ENCODE measurements at places on chromosomes 7 and 10.

GRCh38 chr7:106057962-106058927 is 53.9 kb downstream of the SYPL1 start:
- DNase-seq = peak; percentile 93

DNA sequence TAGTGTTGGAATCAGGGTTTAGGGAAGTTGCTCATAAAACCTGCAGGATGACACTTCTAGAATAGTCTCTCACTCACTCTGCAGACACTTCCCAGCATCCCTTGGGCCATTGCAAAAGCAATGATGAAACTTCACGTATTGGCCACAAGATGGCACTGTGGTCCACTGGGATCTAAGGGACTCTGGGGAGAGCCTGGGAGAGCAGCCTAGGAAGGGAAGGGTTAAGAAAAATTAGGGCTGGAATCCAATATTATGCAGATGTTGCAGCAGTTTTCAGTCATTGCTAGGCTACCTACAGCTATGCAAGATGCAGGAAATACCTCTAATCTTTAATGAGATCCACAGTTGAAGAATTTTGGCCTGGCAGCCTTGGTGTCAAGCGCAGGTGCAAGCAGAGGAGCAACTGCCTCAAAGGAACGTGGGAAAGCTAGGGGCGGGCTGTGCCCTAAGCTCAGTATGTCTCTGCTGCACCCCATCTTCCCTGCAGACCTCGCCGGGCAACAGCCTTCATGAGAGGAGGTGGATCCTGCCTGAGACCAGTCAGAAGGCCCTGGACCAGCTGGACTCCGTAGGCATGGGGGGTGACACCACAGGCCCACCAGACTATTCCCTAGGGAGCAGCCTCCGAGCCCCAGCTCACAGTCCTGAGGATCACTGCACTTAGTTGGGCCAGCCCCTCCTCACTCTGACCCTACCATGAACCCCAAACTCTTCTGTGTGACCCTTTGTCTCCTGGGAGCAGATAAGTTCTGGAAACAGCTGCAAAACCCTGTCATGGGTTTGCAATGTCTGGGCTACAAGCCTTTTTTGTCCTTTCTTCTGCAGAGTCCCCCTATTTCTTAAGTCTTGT is 127.9 kb upstream of the PRSS58 start:
- no peak for DNase-seq

- no peak for DNase-seq
Measured at GRCh38 chr10:34677132-34677531, 138.0 kb downstream of the PARD3 start.

- no peak for DNase-seq
Measured at GRCh38 chr7:28771906-28772622, 186.1 kb downstream of the TRIL start.

DNA sequence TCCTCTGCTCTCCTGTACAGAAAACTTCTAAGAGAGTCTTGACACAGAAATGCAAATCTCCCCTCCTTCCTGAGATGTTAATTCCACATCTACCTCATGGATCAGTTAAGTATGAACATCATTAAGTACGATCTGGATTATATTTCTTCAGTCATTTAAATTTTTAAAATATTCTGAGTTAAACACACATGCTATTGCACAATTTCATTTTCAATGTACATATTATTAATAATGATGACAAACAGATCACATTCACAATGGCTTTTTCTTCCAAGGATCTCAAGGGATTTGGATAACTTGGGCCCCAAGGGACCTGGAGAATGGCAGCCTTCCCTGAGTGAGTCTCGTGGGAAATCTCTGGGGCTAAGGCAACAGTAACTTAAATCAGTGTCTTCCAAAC is 16.2 kb downstream of the BEND7 start:
- no peak for DNase-seq

- DNase-seq = peak; percentile 57
Measured at GRCh38 chr7:108307595-108307994, 148.6 kb downstream of the NRCAM start.

DNA sequence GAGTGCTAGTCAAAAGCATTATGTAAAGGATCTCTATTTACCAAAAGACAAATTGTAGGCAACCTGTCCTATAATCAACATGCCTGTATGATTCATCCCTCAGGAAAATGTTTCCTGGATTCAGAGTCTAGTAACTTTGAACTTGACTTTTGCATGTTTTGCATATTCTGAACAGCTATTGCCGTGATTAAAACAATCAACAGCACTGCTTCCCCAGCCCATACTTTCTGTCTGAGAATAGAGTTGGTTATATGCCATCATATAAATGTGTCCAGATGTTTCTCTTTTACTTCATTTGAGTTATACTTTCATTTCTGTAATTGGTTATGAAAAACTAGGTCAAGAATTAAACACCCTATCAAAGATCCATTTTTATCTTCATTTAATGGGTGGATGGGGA is 83.5 kb downstream of the ZMYND11 start:
- DNase-seq = no peak

- no peak for DNase-seq
Measured at GRCh38 chr7:150997075-150997511, 6.3 kb downstream of the NOS3 start.

GRCh38 chr7:4895766-4896165 is 12.2 kb upstream of the RADIL start:
- no peak for DNase-seq

DNA sequence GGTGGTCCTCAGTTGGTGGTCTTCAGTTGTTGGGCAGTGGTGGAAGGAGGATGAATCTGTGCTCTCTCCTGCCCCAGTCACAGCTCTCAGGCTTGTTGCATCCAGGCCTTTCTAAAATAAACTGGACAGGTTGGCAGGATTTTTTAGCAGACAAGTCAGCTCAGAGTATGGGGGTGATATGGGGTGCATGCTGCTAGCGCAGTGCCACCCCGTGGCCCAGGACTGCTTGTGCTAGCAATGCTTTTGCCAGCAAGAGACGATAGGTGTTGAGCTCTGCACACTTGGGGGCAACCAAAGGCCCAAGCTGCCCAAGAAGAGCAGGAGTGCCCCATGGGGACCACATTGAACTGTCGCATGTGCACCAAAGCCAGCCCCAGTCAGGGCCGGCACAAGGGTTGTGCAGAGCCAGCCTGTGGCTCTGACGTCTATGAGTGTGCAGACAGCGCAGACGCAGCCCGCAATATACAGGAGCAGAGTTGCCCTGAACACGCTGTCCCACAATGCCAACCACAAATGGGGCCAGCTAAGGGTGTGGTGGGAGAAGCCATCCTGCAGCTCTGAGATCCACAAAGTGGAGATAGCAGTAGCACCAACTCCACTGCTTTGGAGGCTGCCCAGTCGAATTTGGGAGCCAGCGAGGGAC is 49.8 kb upstream of the PDSS1 start:
- no peak for DNase-seq

DNA sequence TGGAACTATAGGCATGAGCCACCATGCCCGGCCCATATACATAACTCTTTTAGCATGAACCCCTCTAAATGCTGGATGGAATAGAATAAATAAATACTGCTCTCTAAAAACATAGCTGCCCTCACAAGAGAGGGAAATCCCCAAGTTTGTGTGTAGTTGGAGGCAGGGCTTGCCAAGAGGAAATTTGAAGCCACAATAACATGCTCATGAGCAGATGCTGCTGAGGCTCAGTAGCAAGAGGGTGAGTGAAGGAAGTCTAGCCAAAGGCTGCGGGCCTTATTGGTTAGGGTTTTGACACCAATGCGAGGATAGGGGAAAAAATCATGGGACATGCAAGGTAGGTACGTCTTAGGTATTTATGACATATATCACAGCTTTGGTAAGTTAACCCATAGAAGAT is 17.3 kb downstream of the TPK1 start:
- no peak for DNase-seq

GRCh38 chr10:98170249-98171117 is 36.0 kb downstream of the R3HCC1L start:
- DNase-seq = peak; percentile 13

DNA sequence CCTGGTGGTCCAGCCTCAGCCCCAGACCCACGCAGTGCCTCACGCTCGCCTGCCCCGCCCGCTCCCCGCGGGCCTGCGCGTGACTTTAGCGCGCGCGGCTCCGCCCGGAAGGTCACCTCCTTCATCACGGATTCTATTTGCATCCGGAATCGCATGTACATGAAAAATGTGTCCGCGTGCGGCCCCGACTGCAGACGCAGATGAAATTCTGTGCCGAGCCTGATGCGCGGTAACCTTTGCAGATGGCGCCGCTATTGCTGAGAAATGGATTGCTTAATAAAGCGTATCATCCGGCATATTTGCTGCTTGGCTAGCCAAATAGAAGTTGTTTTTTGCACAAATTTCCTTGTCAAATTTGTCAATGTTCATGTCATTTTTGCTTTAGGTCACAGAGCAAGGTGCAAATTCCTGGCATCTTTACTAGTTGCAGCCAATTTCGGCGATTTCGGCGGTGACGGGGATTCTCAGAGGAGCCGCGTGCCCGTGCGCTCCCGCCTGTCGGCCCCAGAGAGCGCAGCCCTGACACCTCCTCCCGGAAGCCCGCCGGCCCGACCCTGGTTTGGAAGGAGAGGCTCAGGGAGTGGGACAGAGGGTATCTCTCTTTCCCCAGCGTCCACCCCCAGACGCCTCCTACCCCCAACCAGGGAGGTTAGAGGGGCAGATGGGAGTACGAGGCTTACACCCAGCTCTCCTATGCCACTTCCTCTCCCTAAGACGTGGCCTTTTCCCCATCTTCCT is 85.9 kb upstream of the PAX2 start:
- DNase-seq = no peak

GRCh38 chr7:85186083-85186520 is 754 bp downstream of the SEMA3D start:
- no peak for DNase-seq

GRCh38 chr7:134899729-134900128 is 86.6 kb upstream of the AGBL3 start:
- no peak for DNase-seq

Data from NCI-H1694 (cell line).